ENCODE measurements at places on chromosomes 11 and 22. TPM values are rescaled to one million over a fixed set of nuclear protein-coding genes. Genes with fewer than 3 reads are reported as not detected.

DNAJB7 gene
- total RNA-seq, result not detected

OR2AG2 gene
- not detected for total RNA-seq

GRCh38 chr11:125063429-125064043, 431 bp downstream of the SLC37A2 start:
- no peak overlapping the region for H3K27ac ChIP-seq
- DNase-seq, result no peak
- peak overlapping the region; percentile 42 for H3K4me3 ChIP-seq
- peaks cover 5% of the 10 kb centered on the region for H3K4me1 ChIP-seq
- H3K27me3 ChIP-seq, result peaks cover 11% of the 10 kb centered on the region

DNA sequence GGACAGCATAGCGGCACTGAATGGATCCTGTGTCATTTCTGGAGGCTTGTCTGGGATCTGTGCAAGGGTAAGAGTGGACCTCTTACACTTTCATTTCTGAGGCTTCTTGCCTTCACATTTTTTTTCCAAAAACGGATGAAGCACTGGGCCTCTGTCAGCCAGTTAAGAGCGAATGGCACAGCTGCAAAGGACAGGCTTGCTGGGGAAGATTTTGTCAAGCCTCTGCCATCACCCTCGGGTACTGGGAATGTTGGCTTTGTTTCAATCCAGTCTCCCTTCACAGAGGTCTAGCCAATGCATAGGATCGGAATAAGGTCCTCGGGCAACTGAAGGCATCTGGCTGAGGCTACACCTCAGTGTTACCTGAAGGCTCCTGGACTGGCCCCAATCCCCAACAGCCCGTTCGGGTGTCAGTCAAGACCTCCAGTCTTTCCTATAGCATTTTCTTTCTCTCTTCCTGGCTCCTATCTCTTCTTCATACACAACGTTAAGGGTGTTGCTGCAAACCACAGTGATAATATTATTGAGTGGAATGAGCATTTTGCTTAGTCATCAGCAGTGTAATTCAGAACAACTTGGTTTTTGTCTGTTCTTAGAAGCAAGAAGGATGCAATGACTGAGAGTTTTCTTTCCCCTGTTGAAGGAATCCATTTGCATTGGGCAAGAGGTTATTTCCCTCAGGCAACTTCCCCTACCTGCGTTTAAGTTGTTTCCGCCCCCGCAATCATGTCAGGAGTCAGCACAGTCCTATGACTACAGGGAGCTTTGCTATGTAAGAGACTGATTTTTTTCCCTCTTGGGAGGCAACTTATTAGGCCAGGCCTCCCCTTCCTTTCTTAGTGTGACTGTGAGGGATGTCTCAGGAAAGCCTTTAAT, 22.8 kb downstream of the NPAT start:
- no peak for DNase-seq
- peaks cover 5% of the 10 kb centered on the region for H3K36me3 ChIP-seq
- no peaks in the 10 kb centered on the region for H3K27me3 ChIP-seq
- H3K4me3 ChIP-seq, result no peak overlapping the region
- H3K27ac ChIP-seq, result no peak overlapping the region

Measured in SJSA1 (cell line).